ENCODE measurements at places on chromosomes 1 and 21.

- no peak overlapping the region for H3K27ac ChIP-seq
- DNase-seq, result no peak
- H3K36me3 ChIP-seq, result no peaks in the 10 kb centered on the region
- H3K4me1 ChIP-seq, result no peaks in the 10 kb centered on the region
- H3K27me3 ChIP-seq, result no peaks in the 10 kb centered on the region
- H3K4me3 ChIP-seq, result no peak overlapping the region
Measured at GRCh38 chr1:105724286-105724685, 1332.2 kb upstream of the PRMT6 start.

DNA sequence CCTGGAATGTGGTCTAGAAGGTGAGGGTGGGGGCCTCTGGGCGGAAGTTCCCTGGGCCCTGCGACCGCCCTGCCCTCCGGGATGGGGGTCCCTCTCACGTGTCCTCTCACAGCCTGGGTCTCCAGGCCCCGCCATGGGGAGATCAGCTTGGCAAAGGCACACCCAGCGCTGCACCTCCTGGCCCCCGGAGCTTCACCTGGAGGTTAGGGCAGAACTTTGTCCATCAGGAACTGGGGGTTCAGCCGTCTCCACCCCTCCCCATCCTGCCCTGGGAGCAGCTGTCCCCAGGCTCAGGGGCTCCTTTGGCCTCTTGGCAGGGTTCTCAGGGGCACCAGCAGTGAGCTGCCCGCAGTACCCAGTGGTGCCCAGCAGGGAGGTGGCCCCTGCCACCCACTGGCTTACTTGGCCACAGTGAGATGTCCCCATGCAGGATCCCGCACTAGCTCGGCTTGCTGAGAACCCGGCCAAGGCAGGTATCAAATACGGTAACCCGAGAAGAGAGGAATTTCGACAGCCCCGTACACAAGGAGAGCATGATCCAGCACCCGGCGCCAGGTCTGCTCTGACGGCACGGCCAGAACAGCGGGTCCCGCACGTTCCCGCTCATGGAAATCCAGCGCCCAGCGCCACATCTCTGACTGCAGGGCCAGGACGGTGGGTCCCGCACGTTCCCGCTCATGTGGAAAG, 36.7 kb downstream of the RRP1 start:
- no peak overlapping the region for H3K27ac ChIP-seq
- H3K4me3 ChIP-seq, result no peak overlapping the region
- H3K27me3 ChIP-seq, result no peaks in the 10 kb centered on the region
- no peaks in the 10 kb centered on the region for H3K36me3 ChIP-seq
- DNase-seq, result no peak
- H3K4me1 ChIP-seq, result peaks cover 4% of the 10 kb centered on the region

DNA sequence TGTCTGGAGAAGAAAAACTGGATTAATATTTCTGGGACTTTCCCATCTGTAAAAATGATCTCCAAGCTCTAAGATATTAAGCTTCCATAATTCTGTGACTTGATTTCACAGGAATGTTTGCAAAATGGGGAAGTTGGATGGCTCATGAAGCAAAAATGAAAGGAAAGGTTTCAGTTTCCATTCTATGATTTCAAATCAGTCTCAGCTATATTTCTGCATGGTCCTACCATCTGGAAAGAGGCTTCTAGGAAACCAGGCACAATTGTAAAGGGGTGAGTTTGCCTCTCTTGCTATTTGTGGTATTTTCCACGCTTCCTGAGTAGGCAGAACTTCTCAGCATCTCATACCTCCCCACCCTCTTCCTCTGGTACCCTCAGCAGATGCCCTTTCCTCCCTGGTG, 22.4 kb upstream of the ACTN2 start:
- H3K4me1 ChIP-seq, result no peaks in the 10 kb centered on the region
- no peaks in the 10 kb centered on the region for H3K27me3 ChIP-seq

- H3K27me3 ChIP-seq, result no peaks in the 10 kb centered on the region
- H3K36me3 ChIP-seq, result no peaks in the 10 kb centered on the region
- H3K4me1 ChIP-seq, result no peaks in the 10 kb centered on the region
- no peak for DNase-seq
Measured at GRCh38 chr1:202587859-202588485, 122.3 kb downstream of the SYT2 start.

DNA sequence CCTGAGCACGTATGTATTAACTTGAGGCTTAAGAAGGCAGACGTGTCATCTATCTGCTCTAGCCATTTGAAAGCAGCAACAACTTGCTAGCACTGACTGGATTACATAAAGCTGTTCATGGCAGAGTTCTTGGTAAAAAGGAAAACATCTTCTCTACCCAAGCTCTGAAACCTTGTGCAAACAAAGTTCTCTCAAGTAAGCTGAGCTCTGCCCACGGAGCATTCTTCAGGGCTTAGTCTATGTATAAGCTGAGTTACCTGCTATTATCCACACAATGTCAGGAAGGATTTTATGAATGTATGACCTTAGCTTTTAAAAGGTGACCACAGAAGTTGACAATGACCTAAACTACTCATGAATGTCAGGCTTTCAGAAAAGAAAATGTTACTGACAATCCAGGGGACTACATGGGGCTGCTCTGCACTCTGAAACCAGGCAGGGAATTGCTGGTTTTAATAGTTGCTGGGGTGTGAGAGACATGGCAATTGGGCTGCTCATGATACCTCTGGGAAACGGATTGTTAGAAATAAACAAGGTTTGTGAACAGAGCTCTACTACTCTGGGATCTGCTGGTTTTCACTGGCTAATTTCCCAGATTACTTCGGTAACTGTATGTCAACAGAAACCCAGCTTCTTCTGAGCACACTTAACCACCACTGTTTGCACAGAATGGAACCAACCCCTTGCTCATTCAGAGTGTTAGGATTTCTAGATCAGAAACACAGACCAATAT, 29.6 kb upstream of the CCN1 start:
- H3K4me3 ChIP-seq, result no peak overlapping the region
- no peaks in the 10 kb centered on the region for H3K27me3 ChIP-seq

DNA sequence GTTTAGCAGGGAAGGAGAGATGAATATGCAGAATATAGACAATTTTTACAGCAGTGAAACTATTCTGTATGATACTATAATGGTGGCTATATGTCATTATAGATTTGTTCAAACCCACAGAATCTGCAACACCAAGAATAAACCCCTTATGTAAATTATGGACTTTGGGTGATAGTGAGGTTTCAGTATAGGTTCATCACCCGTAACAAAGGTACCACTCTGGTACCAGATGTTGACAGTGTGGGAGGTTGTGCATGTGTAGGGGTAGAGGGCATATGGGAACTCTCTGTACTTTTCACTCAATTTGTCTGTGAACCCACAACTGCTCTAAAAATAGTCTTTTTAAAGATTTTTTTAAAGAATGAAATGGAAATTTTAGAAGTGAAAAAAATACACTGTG, 29.9 kb upstream of the PRDX6 start:
- H3K27me3 ChIP-seq, result no peaks in the 10 kb centered on the region
- H3K4me1 ChIP-seq, result 0 out of 2 replicates have a peak, but pooled peaks cover 1% of the 10 kb centered on the region
- H3K4me3 ChIP-seq, result no peak overlapping the region

DNA sequence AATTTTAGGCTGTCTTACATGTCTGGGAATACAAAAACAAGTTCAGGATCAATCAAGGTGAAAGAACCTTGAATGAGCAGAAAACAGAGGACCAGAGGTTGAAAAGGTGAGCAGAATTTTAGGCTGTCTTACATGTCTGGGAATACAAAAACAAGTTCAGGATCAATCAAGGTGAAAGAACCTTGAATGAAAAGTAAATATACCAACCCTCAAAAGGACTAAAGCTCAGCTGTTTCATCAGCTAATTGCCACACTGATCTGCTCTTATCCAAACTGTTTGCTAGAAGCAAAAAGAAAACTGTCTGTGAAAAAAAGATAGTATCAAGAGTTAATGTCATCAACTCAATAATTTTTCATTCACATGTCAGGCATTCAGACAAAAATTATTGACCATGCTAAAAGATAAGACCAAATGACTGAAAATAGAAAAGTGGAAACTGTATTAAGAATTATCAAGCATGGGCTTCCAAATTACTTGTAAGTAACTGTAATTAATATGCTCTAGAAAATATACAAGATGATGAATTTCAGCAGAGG, 69.2 kb downstream of the LTN1 start:
- peaks cover 2% of the 10 kb centered on the region for H3K4me1 ChIP-seq
- no peak overlapping the region for H3K4me3 ChIP-seq
- H3K27ac ChIP-seq, result no peak overlapping the region
- no peaks in the 10 kb centered on the region for H3K36me3 ChIP-seq

DNA sequence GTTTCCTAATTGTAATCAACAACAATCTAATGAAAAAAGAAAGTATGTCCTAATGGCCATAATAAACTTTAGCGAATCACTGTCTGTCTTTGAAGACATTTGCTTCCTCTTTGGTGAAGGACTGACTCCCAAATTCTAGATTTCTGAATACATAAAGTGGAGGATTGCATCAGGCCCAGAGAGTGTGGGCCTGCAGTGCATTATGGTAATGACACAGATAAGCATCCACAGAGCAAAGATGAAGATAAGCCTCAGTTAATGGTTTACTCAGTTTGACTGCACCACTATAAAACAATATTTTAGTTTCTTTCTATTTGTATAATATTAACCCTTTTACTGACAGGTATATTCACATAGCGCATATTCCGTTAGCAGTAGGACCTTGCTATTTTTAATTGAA, 365.5 kb downstream of the KCTD3 start:
- H3K4me3 ChIP-seq, result no peak overlapping the region
- DNase-seq, result no peak
- H3K36me3 ChIP-seq, result no peaks in the 10 kb centered on the region
- H3K27me3 ChIP-seq, result no peaks in the 10 kb centered on the region
- H3K27ac ChIP-seq, result no peak overlapping the region
- no peaks in the 10 kb centered on the region for H3K4me1 ChIP-seq

- H3K27me3 ChIP-seq, result no peaks in the 10 kb centered on the region
- no peak overlapping the region for H3K27ac ChIP-seq
- H3K4me3 ChIP-seq, result no peak overlapping the region
- no peaks in the 10 kb centered on the region for H3K4me1 ChIP-seq
Measured at GRCh38 chr21:27212441-27212840, 245.6 kb upstream of the ADAMTS5 start.

- DNase-seq, result no peak
- H3K27ac ChIP-seq, result no peak overlapping the region
- no peaks in the 10 kb centered on the region for H3K27me3 ChIP-seq
- 0 out of 2 replicates have a peak, but pooled peaks cover 1% of the 10 kb centered on the region for H3K4me1 ChIP-seq
- H3K36me3 ChIP-seq, result no peaks in the 10 kb centered on the region
Measured at GRCh38 chr1:168135116-168135920, 1.4 kb downstream of the GPR161 start.

- no peak overlapping the region for H3K27ac ChIP-seq
- no peaks in the 10 kb centered on the region for H3K4me1 ChIP-seq
- no peaks in the 10 kb centered on the region for H3K27me3 ChIP-seq
- peaks cover 62% of the 10 kb centered on the region for H3K36me3 ChIP-seq
- DNase-seq, result no peak
Measured at GRCh38 chr1:39563669-39564068, 12.9 kb downstream of the PABPC4 start.

DNA sequence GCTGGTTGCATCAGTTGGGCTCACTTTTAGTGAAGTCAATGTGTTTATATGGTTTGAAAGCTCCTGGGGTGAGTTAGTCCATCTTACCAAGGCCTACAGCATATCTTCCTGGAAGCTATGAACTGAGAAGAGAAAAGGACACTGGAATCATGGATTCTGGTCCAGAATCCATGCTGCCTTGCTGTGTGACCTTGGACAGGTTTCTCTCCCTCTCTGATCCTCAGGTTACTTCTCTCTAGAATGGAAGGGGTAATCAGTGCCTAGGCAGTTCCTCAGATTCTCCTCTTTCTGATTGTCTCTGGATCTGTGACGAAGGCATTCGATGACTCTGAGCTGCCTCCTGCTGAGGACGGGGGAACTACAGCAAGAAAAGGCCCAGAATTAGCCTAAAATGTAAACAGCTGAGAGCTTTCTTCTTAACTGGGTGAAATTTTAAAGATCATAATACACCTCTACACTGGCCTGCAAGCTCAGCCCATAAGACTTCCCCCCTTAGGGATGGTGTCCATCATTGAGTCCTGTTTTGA, 425.0 kb upstream of the VAMP3 start:
- H3K27me3 ChIP-seq, result no peaks in the 10 kb centered on the region
- no peak overlapping the region for H3K4me3 ChIP-seq
- no peak overlapping the region for H3K27ac ChIP-seq
- DNase-seq, result peak; percentile 5
- no peaks in the 10 kb centered on the region for H3K36me3 ChIP-seq
- H3K4me1 ChIP-seq, result no peaks in the 10 kb centered on the region

DNA sequence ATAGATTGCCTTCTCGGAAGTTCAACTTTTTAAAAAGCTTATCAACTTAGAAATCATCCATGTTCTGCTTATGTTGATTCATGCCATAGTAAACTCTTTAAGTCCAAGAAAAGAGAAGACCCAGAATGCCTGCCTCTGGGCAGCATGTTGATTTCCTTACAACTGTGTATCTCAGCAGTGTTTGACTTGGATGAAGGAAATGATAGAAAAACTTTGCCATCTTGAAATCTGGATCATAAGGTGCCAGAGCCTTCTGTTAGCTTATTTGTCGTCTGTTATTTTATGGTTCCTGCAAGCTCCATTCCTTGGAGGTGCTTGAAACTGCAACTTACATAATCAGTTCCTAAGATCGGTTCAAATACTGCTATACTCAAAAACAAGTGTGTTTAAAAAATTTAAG, 124.5 kb downstream of the ATP5PO start:
- H3K27ac ChIP-seq, result no peak overlapping the region
- H3K36me3 ChIP-seq, result no peaks in the 10 kb centered on the region

- peak within 1 kb of the TSS; percentile 91 for H3K4me3 ChIP-seq
- no peak for DNase-seq
- peaks cover 2% of the 10 kb centered on the region for H3K4me1 ChIP-seq
- H3K36me3 ChIP-seq, result no peaks in the 10 kb centered on the region
- H3K27ac ChIP-seq, result no peak within 1 kb of the TSS
Measured at GRCh38 chr1:45205910-45206721, at the start of gene ZSWIM5. Gene ZSWIM5 (minus strand): TSS chr1:45206605. CDS start chr1:45206350, 255 bp downstream.

GRCh38 chr21:28627691-28628090, 365.0 kb downstream of the LTN1 start:
- no peaks in the 10 kb centered on the region for H3K36me3 ChIP-seq
- no peak overlapping the region for H3K4me3 ChIP-seq
- H3K27ac ChIP-seq, result no peak overlapping the region
- no peaks in the 10 kb centered on the region for H3K4me1 ChIP-seq
- H3K27me3 ChIP-seq, result no peaks in the 10 kb centered on the region

GRCh38 chr21:17159697-17160096, 353.1 kb upstream of the CXADR start:
- H3K27ac ChIP-seq, result no peak overlapping the region
- no peak overlapping the region for H3K4me3 ChIP-seq
- H3K4me1 ChIP-seq, result no peaks in the 10 kb centered on the region
- no peaks in the 10 kb centered on the region for H3K36me3 ChIP-seq

Data from iPS DF 6.9 (cell line).